ENCODE measurements at places on chromosomes 3 and 15.

GRCh38 chr3:160676547-160677303, at the start of gene ARL14:
Gene ARL14 (plus strand): TSS chr3:160677160. CDS start chr3:160677347, 187 bp downstream.
- no peak for DNase-seq

DNA sequence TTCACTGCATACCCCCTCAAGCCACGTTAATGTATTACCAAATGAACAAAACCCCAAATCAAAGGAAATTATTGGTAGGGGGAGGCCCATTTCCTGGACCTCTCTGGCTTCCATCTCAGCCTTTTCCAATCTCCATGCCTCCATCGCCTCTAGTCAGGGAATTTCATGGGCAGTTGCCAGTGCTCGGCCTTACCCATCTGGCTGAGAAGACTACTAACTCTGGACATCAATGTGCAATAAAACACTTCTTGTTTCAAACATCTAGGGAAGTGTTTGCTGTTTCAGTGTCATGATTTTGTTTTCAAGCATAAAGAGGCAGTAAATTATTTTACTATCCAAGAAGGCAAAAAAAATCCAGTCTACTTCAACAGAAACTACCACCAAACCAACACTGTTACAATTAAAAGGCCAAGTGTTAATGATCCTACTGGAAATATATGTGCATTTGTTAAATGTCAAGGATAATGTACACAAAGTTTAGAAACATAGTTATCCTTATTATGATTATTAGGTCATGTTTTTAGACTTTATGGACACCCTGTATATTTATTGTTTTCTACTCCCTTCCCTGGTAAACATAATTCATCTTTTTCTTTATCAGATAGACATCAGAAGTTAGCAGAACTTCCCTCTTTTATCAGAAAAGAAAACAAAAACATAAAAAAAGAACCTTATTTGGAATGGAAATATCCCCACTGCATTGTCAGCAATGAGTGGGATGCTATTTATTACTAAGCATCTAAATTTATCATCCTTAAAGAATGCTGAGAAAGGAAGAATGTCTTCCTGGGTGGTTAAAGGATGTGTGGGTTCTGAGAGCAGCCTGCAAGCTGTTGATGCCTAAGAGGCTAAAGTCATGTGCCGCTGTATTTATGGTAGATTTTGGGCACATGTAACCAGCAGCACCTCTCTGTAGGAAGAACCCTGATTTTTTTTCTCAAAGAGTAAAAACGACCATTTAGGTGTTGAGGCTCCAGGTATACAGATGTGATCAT, 15.2 kb downstream of the LDHAL6B start:
- no peak for DNase-seq

DNA sequence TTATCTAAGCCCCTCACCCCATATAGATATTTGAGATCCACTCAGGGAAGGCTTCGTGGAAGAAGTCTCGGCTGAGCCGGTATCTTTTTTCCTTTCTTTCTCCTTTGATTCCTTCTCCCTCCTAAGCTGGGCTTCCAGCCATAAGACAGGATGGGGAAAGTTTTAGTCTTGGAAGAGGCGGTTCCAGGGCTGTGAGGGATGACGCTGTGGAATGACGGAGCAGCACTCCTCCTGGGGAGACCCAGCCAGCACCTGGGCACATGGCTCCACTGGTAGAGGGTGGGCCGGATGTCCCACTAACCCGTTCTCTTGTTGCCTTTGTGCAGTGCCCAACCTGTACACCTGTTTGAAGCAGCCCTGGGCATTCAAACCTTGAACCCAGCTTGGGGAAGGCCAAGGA, 43.2 kb upstream of the FAM107A start:
- DNase-seq: no peak

- no peak for DNase-seq
Observed at GRCh38 chr15:51025454-51025846, 69.3 kb downstream of the TNFAIP8L3 start.

GRCh38 chr3:187997490-187997889, 156.5 kb upstream of the LPP start:
- DNase-seq: no peak

GRCh38 chr15:52759969-52760368, 30.2 kb downstream of the ONECUT1 start:
- no peak for DNase-seq

DNA sequence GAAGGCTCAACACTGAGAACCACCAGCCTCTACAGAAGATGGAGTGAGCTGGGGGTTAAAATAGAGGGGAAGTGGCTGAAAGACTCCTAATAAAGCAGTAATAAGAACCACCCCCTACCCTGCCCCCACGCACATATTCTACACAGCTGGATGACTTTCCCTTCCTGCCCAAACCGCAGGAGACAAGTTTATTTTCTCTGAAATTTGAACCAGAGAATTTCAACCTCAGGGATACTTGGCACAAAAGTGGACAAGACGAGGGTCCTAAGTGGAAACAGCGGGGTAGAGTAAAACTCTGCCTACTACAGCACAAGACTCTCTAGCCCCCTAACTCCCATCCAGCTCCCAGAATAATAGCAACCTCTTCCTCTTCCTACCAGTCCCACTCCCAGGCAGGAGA, 28.4 kb downstream of the USF3 start:
- DNase-seq: no peak

GRCh38 chr3:42697289-42698051, 5.1 kb downstream of the HHATL start:
- no peak for DNase-seq

- DNase-seq: no peak
Observed at GRCh38 chr3:114829783-114830182, 317.3 kb downstream of the ZBTB20 start.

GRCh38 chr3:54631516-54632325, 296.1 kb downstream of the LRTM1 start:
- no peak for DNase-seq

DNA sequence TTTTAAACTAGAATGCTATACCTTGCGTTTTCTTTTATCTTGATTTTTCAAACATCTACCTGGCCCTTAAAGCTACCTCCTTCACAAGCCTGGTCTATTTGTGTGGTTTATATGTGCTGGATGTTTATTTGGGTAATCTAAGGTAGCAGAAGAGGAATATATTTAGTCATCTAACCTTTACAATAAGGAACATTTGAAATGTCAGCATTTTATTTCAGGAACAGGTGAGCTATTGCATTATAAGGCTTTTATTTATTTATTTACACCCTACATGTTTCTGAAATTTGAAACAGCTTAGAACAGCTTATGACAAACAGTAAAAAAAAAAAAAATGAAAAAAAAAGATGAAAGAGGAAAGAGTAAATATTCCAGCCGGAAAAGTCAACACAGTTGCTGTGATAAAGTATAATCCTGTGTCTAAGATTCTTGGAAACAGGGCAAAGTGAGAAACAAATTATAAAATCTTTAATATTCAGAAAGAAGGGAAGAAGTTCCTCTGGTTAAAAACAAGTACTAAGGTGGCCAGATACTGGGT, 19.5 kb downstream of the HHLA2 start:
- no peak for DNase-seq

GRCh38 chr15:81256916-81257315, 60.2 kb downstream of the IL16 start:
- DNase-seq: no peak

- DNase-seq: no peak
Observed at GRCh38 chr3:178602856-178603255, 66.6 kb downstream of the KCNMB2 start.
